Endothelial cell (in vitro differentiated cells): ENCODE measurements at places on chromosomes 6 and 20.

- no peak for DNase-seq
Measured at GRCh38 chr20:15900443-15900842, 672.8 kb downstream of the KIF16B start.

GRCh38 chr20:43955750-43956191, 41.1 kb downstream of the TOX2 start:
- no peak for DNase-seq

- no peak for DNase-seq
Measured at GRCh38 chr6:73610444-73611275, 43.1 kb downstream of the SLC17A5 start.

- no peak for DNase-seq
Measured at GRCh38 chr6:119273272-119274196, 76.0 kb downstream of the MAN1A1 start.

DNA sequence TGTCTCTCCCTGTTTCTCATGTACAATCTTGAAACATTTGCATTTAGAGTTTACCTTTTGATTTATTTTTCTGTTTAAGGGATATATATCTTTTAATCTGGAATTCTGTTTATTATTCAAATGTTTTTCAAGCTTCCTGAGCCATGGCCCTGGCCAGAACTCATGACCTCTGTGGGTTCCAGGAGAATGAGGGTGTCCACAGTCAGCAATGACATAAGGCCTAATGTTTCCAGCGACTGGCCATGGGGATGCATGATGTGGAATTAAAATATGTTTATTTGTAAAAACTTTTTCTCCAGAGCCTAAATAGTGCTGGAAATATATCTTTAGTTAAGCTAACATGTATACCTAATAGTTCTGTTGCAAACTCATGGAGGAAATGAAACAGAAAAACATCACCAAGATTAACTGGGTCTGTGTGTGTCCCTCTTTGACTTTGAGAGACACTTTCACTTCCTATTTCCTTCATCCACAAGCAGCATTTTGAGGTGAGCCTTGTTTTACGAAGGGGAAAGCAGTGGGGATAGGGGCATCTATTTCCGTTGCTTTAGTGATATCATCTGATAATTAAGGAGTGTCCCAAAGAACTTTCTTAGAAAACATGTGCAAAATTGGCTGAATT, 87.6 kb downstream of the SMOC2 start:
- DNase-seq, result no peak

- no peak for DNase-seq
Measured at GRCh38 chr6:17349427-17349826, 44.0 kb upstream of the CAP2 start.
